Endothelial cell of umbilical vein (primary cell): ENCODE measurements at places on chromosomes 2 and 18. TPM values are rescaled to one million over a fixed set of nuclear protein-coding genes. Genes with fewer than 3 reads are reported as not detected.
A peak's percentile ranks its signal among the peaks of the same experiment; 100 is the strongest.

DNA sequence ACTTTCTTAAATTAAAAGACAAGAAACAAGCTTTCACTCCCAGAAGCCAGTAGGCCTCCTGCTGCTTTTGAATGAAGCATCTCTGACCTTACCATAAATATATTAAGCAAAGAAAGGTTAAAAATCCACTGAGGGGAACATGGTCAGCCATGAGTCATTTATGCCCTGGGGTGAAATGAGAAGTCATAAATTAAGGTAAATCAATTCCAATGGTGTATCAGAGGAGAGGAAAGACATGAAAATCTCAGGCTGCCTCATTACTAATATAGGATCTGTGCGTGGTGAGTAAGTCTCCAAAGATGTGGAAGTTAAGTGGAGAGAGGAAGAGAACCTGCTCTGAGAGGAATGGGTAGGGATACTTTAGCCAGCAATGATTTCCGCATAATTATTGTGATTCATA, 292.3 kb upstream of the CHAC2 start:
- DNase-seq: no peak

Gene CHRND
- total RNA-seq: not detected in 2 replicates

DNA sequence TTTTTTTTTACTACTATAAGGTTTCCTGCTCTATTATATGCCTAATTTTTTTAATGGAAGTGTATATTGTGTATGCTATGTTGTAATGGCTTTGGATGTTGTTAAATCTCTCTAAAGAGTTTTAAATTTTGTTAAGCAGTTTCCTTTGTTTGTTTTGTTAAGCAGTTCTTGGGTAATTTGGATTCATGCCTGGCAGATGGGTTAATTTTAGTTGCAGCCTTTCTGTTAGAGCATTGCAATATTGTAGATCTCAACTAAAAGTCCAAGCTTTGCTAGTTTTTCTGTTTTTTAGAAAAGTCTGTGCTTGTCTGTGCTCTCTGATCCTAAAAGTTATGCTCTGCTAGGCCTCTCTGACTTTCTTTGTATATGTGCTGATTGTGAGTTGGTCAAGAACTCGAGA, 1229.0 kb upstream of the NRXN1 start:
- no peak for DNase-seq

DNA sequence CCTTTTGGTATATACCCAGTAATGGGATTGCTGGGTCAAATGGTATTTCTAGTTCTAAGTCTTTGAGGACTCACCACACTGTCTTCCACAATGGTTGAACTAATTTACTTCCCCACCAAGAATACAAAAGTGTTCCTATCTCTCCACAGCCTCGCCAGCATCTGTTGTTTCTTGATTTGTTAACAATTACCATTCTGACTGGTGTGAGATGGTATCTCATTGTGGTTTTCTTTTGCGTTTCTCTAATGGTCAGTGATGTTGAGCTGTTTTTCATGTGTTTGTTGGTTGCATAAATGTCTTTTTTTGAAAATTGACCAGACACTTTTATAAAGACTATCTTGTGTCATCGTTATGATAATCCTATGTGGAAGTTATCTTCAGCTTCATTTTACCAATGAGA, 16.0 kb upstream of the ATP8B1 start:
- DNase-seq: no peak

Gene POTEJ
- 0.24 TPM in 1 of 2 replicates, not detected in the other for total RNA-seq

Gene ANKRD53
- 1.3 and 2.2 TPM in 2 replicates for total RNA-seq

Gene FBXO48
- 0.73 and 0.83 TPM in 2 replicates for total RNA-seq

GRCh38 chr2:200761266-200761665, 50.4 kb upstream of the BZW1 start:
- peak; percentile 71 for DNase-seq

Gene IL36RN
- total RNA-seq: not detected in 2 replicates

- no peak for DNase-seq
Measured at GRCh38 chr18:74902147-74902455, 304.4 kb downstream of the ZNF407 start.

Gene ACTG2
- total RNA-seq: not detected in 2 replicates

Gene MYO5B
- 1.1 and 1.4 TPM in 2 replicates for total RNA-seq
